ENCODE measurements at places on chromosomes 2 and 18.
A peak's percentile ranks its signal among the peaks of the same experiment; 100 is the strongest.

- DNase-seq: no peak
Observed at GRCh38 chr2:158460632-158461297, 4.0 kb downstream of the PKP4 start.

DNA sequence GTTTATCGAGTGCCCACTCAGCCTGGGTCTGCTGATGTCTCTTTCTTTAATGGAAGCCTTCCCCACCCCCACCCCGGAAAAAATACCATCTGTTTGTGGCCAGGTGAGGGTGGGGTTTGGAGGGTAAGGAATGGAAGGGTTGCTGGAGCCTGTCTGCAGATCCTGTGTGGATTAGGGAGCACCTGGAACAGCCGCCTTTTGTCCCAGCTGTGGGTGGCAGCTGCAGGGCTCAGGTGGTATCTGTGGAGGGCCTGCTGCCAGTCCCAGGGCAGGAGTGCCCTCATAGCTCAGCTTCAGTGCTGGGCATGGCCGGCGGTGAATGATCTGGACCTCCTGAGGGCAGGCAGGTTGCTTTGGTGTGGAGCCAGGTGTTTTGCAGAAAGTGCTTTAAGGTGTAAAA, 45.3 kb downstream of the IMPA2 start:
- DNase-seq: no peak

DNA sequence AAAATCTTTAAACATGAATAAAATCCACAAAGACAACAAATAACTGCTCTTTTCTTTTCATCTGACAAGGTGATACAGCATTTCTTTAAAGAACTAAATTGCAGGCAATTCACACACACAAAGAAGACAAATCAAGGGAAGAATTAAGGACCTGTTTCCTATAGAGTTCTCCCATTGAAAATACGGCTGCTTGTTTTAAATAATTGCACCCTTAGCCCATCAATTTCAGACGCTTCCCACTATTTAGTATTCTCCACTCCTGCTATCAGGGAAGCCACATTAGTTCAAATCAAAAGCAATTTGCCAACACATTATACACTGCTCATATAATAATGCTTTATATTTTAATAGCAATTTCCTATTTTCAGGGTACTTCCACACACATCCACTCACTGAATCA, 11.3 kb downstream of the CMPK2 start:
- no peak for DNase-seq

- DNase-seq: peak; percentile 82
Observed at GRCh38 chr2:29281086-29281915, 166.1 kb downstream of the CLIP4 start.

- peak; percentile 10 for DNase-seq
Observed at GRCh38 chr2:192286093-192286701, 91.5 kb upstream of the TMEFF2 start.

GRCh38 chr2:143901185-143901842, 618.6 kb downstream of the ZEB2 start:
- no peak for DNase-seq

- DNase-seq: no peak
Observed at GRCh38 chr18:52874774-52875173, 534.8 kb downstream of the DCC start.

GRCh38 chr2:86211033-86211795, 12.0 kb downstream of the MRPL35 start:
- no peak for DNase-seq

- DNase-seq: no peak
Observed at GRCh38 chr2:232139786-232140562, 178.5 kb downstream of the DIS3L2 start.

- no peak for DNase-seq
Observed at GRCh38 chr2:172962824-172963223, 112.8 kb upstream of the MAP3K20 start.

DNA sequence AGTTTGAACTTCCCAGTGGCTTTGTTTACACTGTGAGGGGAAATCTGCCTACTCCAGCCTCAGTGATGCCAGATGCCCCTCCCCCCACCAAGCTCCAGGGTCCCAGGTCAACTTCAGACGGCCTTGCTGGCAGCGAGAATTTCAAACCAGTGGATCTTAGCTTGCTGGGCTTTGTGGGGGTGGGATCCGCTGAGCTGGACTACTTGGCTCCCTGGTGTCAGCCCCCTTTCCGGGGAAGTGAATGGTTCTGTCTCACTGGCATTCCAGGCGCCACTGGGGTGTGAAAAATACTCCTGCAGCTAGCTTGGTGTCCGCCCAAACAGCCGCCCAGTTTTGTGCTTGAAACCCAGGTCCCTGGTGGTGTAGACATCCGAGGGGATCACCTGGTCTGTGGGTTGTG, 70.0 kb upstream of the NEUROD1 start:
- no peak for DNase-seq
